Lung microvascular endothelial cell (primary cell): ENCODE measurements at places on chromosomes 7 and 10. TPM values are rescaled to one million over a fixed set of nuclear protein-coding genes. Genes with fewer than 3 reads are reported as not detected.

Gene ZPBP
- total RNA-seq: not detected in 2 replicates

Gene DGKI
- 1.1 and 2.6 TPM in 2 replicates for total RNA-seq

Gene JAKMIP3
- total RNA-seq: under 0.01 and 0.20 TPM in 2 replicates

Gene KAZALD1
- total RNA-seq: under 0.01 and 0.44 TPM in 2 replicates

Gene HMX2
- total RNA-seq: not detected in 2 replicates

Gene SEPTIN7
- total RNA-seq: 80.4 and 92.7 TPM in 2 replicates

Gene FUOM
- total RNA-seq: 13.1 and 18.7 TPM in 2 replicates

Gene PPP1R3C
- 0.20 and 0.44 TPM in 2 replicates for total RNA-seq

Gene KCNH2
- under 0.01 TPM in 1 of 2 replicates, not detected in the other for total RNA-seq

Gene AFAP1L2
- under 0.01 TPM in 2 replicates for total RNA-seq

- no peak for DNase-seq
These were observed 56.2 kb downstream of the UBE3C start for GRCh38 chr7:157194948-157195347.

DNA sequence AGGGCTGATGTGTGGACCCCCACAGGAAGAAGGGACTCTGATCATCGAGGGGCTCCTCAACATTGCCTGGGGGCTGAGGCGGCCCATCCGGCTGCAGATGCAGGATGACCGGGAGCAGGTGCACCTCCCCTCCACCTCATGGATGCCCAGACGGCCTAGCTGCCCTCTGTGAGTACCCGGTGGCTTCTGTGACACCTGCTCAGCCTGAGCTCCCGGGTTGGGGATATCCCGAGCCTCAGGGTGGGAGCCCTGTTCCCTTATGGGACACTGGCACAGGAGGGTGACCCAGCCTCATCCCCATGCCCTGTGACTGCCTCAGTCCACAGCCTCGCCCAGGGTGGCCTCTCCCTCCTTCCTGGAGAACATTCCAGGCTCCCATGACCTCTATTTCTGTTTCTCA, 3.9 kb upstream of the DEPP1 start:
- DNase-seq: no peak

DNA sequence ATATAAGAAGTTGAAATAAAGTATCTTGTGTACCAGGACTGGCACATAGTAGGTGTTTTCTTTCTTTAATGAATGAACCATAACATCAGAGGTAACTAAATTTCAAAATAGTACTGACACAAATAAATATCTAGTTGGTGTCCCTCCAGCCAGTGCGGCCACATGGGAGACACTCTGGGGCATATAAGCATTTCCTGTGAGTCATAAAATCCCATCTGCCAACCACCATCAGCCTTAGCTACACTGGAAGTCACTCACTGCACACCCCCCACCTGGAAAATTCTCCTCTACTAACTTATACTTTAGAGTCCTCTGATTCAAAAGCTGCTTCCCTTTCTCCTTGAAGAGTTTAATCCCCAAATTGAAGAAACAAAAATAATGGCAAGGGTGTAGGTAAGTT, 32.5 kb downstream of the DYDC1 start:
- DNase-seq: peak; percentile 22

GRCh38 chr10:88213065-88213605, 349.7 kb downstream of the PTEN start:
- DNase-seq: no peak

GRCh38 chr7:112042631-112043030, 163.6 kb downstream of the DOCK4 start:
- DNase-seq: no peak

DNA sequence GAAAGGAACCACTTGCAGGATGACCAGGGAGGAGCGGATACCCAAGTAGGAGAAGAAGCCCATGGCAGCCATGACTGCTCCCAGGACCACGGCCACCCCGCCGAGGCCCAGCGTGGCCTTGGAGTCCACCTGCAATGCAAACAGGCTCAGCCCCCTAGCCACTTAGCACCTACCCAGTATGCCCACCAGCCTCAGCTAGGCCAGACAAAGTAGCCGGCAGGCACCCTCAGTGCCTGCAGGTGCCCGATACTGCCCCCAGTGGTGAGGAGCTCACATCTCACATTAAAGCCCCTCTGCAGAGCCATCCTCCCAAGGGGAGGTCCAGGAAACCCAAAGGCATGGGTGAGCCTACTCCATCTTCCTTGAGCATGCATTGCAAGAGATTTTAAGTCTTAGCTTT, 6.6 kb downstream of the NPC1L1 start:
- peak; percentile 48 for DNase-seq

DNA sequence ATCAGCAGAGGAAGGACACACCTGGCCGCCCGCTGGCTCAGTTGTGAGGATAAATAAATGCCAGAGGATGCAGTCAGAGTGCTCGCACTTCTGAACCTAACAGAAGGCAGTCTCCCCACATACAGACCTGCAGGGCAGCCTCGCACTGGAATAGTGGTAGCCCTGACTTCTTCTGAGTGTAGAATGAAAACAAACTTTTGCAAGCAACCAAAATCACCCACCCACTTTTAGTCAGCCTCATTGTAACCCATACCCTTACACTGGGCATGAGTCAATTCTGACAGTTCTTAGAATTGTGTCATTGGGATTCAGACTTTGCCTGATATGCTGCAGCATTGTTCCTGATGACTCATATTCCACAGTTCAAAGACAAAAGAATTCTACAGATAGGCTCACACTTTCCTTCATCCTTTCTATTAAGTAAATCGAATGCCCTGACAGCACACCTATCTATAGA, 167.0 kb upstream of the CDK1 start:
- peak; percentile 66 for DNase-seq

DNA sequence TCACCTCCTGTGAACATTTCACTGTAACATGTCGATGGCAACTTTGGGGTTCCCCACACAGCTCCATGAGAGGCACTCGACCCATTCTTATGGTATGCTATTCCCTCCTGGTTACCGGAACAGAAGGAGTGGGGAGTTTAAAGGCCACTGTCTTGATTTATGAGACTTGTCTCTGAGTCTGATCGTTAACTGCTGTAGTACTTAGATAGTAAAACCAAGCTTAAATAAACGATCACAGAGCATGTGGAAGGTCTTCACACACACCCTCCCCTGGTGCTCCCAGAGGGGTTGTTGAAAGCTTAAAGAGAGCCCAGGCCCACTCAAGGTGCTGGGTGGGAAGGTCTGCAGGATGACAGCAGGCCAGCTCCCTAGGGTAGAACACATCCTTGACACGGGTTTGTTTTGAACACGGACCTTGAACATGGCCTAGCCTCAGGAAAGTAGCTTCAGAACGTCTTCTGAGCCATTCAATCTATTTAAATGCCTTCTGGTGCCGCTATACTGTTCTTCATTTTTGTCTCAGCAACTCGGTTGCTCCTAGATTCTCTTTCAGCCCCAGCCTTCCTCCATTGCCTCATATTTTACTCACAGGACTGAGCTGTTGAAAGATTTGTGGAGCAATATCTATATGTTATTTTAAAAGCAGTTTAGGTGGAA, 335.3 kb downstream of the FGFR2 start:
- no peak for DNase-seq

DNA sequence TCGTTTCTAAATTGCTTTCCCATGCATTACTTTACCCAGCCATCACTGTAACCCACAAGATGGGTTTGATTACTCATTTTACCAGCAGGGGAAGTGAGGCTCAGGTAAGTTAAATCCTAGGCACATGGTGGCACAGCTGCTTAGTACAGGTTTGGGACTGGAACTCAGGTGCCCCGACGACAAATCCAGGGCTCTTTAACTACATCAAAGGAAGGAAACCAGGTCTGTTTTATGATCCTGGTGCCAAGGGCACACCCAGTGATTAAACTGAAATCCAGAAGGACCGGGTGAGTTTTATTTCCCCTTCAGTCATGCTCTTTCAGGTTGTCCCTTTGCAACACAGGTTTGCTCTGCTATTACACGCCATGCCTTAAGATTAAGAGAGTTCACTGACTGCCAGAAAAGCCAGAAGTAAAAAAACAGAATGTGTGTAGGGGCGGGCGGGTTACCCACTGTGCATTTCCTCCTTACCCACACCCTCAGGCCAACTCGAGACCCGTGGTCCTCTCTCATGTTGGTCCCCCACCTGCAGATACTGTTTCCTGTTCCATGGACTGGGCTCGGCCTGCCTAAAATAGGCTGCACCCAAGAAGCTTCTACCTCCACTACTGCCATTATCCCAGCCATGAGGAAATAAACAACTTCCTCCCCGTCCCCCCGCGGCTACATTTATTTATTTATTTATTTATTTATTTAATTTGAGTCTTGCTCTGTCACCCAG, 55.1 kb upstream of the KDM7A start:
- DNase-seq: no peak

DNA sequence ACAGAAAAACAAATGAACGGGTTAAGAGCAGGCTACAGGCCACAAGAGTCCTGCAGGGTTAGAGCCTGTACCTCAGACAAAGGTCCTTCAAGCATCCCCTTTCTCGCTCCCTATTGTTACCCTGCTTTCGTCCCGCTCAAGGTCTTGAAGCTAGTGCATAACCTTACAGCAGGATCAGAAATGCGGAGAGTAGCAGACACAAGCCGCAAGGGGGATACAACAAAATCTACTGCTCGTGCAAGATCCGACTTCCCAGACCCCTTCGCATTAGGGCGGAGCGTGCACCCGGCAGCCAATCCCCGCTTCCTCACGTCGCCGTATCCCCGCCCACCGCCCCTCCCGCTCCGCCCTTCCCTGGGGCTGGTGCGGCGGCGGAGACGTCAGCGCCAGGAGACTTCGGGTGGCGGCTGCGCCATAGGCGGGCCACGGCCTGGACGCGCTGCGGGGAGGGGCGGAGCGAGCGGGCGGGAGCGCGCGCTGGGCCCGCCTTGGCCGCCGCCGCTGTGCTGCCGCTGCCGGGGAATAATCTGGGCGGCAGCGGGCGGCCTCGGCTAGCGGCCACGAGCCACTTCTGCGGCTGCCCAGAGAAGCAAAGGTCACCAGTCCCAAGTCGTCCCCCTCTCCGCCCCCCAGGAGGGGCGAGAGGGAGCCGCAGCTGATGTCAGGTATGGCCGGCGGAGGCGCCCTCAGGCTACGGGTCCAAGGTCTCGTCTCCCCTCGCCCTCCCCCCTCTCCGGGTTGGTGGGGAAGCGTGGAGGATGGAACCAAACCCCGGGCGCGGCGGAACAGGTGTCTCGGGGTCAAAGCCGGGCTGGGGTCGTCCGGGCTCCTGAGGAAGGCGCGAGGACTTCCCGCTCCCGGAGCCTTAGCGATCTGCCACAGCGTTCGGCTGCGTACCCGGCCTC, at the start of gene C1GALT1:
Gene C1GALT1 (plus strand): TSS at position 389 of the 905 bp plus-strand sequence. CDS start 51,776 bp downstream, outside the sequence.
- peak; percentile 98 for DNase-seq

DNA sequence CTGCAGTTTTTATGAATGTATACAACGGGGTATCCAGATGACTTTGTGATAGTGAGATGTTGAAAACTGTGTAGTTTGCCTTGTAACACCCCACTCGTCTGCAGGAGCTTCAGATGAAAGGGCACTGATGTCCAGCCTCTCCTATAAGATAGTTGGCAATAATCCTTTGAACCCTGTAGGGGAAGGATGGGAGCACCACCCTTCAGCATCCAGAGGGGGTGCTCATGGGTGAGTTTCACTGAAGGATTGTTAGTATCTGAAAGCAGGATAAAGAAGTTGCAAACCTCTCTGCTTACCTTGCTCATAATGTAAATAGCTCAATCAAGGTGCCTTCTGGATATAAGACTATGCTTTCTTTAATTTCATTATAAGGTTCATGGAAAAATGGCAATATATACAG, 201.5 kb downstream of the TMEM178B start:
- no peak for DNase-seq

DNA sequence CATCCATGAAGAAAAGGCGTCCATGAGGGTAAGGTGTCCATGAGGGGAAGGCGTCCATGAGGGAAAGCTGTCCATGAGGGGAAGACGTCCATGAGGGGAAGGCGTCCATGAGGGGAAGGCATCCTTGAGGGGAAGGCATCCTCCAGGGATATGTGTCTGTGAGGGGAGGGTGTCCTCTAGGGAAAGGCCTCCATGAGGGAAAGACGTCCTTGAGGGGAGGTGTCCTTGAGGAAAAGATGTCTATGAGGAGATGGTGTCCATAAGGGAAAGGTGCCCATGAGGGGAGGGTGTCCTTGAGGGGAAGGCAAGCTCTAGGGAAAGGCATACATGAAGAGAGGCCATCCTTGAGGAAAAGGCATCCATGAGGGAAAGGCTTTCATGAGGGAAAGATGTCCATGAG, 92.6 kb downstream of the INPP5A start:
- DNase-seq: no peak

- DNase-seq: no peak
These were observed 6.1 kb downstream of the MSMB start for GRCh38 chr10:46040004-46040403.

DNA sequence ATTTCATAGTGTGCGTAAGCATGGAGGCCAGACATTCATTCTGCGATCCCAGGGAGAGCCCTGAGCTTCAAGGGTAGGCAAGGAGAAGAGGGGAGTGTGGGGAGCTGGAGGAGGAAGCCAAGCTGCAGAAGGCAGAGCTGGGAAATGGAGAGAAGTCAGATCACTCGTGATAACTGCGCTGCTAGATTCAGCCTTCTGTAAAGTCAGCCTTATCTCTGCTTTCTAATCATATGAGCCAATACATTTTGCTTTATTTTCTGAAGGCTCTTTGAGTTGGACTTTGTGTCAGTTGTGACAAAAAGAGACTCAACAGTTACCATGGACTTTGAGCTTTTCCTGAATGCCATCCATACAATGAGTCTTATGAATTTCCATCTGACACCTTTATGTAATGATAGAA, 61.7 kb upstream of the CREB5 start:
- DNase-seq: no peak

- DNase-seq: peak; percentile 51
These were observed 37.0 kb upstream of the IL15RA start for GRCh38 chr10:6014241-6014761.

GRCh38 chr10:30868611-30869010, 163.1 kb downstream of the ZNF438 start:
- DNase-seq: no peak

GRCh38 chr7:33646166-33646565, 259.2 kb upstream of the BMPER start:
- DNase-seq: no peak

DNA sequence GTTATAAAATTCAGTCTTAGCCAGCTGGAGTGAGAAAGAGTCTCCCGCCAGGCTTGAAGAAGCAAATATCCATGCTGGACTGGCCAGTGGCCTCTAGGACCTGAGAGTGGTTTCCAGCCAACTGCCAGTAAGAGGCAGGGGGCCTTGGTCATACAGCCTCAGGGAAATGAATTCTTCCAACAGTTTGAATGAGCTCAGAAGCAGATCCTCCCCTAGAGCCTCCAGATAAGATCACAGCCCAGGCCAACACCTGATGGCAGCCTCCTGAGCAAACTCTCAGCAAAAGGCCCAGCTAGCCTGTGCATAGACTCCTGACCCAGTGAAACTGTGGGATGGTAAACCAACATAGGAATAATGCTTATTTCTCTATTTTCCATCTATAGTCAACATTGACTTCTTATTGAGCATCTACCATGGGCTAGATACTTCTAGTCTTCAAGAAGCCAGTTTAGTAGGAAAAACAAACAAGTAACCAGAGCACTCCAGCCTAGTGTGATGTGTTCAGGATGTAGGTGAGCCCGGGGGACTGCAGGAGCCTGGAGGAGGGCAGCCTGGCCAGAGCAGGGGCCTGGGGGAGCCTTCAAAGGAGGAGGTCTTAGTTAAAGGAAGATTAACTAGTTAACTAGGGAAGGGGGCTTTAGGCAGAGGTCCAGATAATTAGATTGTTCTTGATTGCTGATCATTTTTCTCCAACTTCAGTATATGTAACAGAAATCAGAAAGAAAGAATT, 115.4 kb upstream of the ADO start:
- no peak for DNase-seq

GRCh38 chr10:35636956-35637355, 5.1 kb downstream of the FZD8 start:
- DNase-seq: no peak
